Glutamatergic neuron (in vitro differentiated cells): ENCODE measurements at places on chromosomes 7 and 10.

GRCh38 chr10:113069595-113069994, 119.5 kb downstream of the TCF7L2 start:
- no peak for DNase-seq

DNA sequence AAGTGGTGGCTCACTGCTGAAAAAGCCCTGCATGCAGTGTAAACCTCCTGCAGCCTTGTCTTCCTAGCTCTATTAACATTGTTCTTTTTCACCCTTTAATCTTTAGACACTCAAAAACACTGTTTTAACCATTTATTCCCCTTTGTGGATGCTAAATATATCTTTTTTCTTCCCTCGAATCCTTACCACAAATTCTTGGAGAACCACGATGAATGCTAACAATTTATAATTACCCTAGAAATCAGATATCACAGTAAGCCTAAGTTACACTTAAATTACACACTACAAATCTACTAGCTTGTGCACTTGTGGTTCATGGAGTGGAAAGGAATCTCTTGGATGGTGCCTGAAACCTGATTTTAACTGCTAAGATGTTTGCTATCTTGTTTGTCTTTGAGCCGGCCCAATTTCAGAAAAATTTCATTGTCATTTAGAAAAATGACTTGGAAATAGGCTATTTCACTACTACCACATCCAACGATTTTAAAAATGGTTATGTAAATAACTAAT, 125.1 kb upstream of the NOBOX start:
- no peak for DNase-seq

- no peak for DNase-seq
Observed at GRCh38 chr7:112699725-112700513, 90.3 kb downstream of the TMEM168 start.

GRCh38 chr10:17330501-17330900, 102.5 kb downstream of the VIM start:
- no peak for DNase-seq

DNA sequence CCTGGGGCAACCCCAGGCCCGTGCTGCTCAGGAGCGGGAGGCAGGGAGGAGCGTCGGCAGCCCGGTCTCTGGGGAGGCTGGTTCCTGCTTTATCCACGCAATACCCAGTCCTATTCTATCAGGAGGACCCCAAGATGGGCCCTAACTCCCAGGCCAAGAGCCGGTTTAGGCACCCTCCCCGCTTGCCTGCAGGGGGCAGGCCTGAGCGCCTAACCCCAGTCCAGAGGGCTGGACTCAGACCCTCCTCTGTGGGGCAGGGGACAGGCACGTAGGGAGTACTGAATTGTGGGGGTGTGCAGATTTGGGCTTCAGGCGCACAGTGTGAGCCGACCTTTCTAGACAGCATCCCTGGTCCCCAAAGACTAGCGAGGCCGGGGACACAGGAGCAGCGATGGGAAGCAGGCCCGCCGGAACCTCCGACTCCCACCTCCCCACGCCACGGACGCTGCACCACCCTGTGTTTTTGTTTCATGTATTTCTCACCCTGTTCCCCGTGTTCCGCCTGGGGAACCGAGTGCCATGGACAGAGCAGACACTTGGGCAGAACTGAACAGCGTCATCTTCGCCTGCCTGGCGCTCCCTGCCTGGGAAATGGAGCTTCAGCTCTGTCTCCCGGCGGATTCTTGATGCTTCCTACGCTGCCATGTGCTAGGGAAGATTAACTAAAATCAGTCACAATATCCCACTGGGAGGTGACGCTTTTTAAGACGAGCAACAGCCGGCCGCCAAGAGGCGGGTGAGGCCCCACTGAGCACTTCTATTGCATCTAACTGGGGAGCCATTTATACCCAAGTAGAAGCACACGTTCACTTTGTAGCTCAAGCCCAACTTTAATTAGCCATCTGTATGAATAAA, 5.3 kb downstream of the NUDT1 start:
- DNase-seq, result peak; percentile 79

- DNase-seq, result no peak
Observed at GRCh38 chr7:134395604-134396003, 63.3 kb downstream of the AKR1B1 start.

DNA sequence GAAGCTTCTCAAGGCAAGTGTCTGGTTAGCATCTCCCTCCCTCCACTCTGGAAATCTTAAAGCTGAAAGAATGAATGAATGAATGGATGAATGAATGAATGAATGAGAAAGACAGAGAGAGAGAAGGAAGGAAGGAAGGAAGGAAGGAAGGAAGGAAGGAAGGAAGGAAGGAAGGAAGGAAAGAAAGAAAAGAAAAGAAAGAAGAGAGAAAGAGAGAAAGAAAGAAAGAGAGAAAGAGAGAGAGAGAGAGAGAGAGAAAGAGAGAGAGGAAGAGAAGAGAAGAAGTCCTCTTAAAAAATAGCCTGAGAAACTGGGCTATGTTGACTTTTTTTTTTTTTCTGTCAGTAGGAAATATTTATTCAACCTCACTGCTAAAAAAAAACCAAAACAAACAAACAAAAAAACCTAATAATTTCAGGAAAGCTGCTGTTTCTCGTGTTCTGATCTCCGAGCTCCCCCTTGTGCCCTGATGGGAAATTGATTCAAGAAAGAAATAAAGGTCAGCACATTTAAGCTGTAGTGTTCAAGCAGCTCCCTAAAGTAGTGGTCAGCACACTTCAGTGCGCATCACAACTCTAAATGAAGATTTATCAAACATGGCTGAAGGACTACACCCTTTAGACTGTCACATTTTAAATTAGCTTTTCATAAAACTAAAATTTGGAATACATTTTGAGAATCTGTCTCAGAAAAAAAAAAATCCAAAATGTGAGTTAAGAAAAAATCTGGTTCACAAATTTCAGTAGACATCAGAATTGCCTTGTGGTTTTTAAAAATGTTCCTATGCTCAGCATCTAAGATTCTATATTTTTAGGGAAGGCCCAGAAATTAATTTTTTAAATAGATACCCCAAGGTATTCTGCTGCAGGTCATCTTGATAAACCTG, 154.3 kb downstream of the ELAPOR2 start:
- no peak for DNase-seq

- DNase-seq, result peak; percentile 28
Observed at GRCh38 chr10:43401627-43402026, 7.4 kb downstream of the HNRNPF start.

DNA sequence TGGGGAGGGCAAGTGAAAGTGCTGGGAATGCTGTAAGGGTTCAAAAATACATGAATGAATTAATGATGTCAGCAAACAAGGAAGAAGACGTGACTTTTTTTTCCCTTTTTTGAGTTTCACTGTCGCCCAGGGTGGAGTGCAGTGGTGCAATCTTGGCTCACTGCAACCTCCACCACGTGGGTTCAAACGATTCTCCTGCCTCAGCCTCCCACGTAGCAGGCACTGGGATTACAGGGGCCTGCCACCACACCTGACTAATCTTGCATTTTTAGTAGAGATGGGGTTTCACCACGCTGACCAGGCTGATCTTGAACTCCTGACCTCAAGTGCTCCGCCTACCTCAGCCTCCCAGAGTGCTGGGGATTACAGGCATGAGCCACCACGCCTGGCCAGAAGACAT, 30.0 kb downstream of the DENND10 start:
- DNase-seq, result no peak

DNA sequence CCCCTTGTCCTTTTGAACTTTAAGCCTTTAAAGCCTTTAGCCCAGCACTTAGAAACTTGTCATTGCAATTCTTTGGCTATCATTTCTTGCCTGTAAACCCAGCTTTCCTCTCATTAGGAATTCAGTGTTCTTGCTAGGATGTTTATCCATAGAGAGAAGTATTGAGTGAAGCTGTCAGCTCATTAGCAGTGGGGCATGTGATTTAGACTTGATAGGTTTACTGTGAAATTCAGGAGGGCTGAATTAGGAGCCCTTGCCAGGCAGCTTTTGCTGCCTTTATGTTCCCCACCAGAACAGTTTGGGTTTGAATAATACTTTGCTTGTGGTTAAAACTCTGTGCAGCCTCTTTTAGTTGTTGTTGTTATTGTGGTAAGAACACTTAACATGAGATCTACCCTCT, 39.5 kb downstream of the LHFPL3 start:
- DNase-seq, result no peak

DNA sequence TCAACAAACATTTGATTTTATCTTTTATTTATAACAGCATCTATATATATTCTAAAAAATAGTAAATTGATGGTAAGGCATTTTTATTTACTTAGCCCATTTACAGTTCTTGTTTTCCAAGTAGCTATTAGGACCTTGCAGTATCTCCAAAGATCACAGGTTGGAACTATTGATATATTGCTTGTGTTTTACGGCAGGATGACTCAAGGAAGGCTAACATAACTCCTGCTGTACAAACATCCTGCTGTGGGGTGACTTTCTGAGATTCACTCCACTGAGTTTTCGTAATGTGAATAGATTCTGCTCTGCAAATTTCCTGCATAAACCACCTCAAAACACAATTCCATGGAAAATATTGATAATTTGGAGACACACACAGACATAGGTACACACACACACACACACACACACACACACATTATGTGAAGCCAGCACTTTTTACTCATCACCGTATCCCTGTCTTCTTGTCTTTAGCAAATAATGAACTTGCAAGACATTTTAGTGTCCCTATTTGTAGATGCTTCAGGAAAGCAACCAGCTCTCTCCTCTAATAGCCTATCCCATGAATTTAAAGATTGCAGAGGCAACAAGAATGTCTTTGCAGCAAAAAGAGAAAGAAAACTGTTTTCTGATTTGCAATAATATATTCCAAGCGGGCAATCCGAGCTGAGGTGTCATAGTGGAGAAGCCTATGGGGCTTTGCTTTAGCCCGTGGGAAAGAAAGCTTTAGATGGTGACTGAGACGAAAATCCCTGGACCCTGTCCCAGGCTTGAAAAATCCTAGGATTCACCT, 722 bp downstream of the AGR2 start:
- DNase-seq, result no peak

DNA sequence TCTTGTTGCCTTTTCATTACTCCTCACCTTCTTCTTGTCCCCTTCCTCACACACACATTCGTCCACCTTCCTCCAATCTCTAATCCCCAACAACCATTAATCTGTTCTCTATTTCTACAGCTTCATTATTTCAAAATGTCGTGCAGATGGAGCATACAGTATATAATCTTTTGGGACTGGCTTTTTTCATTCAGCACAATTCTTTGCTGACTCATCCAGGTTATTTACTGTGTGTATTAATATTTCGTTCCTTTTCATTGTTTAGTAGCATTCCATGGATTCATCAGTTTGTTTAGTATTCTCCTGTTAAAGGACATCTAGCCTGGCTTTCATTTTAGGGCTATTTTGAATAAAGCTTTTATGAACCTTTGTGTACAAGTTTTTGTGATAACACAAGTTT, 159.3 kb downstream of the PTPN20 start:
- no peak for DNase-seq

DNA sequence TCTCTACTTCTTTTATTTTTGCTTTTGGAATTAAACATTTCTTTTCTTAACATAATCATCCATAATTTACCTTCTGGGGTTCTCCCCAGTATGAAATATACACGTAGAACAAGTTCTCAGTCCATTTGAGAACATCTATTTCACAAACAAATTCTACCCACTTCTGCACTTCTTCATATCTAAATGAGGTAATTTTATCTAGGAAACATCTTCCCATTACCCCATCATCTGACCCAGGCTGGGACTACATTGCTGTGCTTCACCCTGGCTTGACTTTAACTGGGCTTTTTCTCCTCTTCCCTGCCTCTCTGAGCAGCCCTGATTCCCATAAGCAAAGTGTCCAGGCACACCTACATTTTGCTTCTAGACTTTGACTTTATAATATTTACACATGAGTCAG, 43.3 kb upstream of the AMPH start:
- DNase-seq, result no peak

DNA sequence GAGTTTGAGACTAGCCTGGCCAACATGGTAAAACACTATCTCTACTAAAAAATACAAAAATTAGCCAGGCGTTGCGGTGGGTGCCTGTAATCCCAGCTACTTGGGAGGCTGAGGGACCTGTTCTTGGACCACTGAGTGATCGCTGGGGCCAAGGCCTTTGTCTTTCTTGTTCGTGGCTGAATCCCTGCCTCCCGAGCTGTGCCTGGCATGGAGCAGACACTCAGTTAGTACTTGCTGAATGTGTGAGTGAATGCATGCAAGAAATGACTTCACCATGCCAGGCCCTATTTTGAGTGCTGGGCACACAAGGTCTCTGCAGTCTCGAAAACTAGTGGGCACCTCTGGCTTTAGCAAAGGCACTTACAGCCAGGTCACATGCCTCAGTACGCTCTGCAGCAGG, 85.1 kb downstream of the HIP1 start:
- DNase-seq, result no peak

- no peak for DNase-seq
Observed at GRCh38 chr7:6252748-6253147, 19.7 kb downstream of the CYTH3 start.

DNA sequence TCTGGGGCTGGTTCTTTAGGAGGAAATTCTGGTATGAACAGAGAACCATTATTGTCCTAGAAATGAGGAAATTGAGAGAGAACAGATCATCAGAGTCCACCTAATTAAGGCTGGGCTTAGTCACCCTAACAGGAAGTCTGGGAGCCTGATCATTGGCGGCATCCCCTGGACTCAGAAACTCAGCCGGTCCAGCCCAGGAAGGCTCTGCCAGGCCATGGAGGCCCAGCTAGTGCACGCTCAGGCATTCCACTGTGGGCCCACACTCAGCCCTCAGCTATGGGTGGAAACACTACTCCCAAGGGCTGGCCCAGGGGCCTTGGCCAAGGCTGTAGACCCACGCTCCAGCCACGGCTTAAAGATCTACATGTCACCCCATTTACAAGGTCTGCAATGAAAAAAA, 109.2 kb downstream of the PTPN20 start:
- no peak for DNase-seq

DNA sequence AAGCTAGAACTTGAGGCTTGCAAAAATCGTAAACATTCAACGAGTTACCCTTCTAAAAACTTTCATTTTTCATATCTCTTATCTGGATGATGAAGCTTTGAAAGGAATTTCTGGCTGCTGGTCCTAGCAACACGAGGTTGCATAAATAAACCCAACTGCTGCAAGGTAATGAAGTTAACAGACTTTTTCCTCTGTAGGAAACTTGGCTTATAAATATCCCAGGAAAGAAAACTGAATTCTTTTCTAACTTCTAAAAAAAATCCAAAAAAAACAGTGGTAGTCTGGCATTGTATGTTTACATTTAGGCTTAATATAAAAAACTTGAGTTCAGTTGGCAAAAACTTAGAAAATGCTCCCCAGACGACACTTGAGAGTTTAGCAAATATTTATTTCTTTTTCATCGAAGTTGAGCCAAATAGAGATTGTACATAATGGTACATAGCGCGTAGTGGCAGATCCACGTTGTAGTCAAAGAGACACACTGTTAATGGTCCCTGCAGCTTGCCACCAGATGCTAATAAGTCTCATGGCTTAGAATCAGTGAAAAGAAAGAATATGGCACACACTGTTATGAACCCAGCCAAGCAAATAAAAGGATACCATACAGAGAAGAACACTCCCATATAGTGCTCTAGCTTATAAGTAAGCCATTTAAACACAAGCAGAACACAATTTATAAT, 200.3 kb upstream of the PCLO start:
- no peak for DNase-seq
